ENCODE measurements at places on chromosomes 6 and 20. TPM values are rescaled to one million over a fixed set of nuclear protein-coding genes. Genes with fewer than 3 reads are reported as not detected.

GRCh38 chr6:35330541-35331119 is 11.7 kb upstream of the PPARD start:
- H3K4me3 ChIP-seq: no peak overlapping the region
- H3K36me3 ChIP-seq: peaks cover 6% of the 10 kb centered on the region

CNKSR3 gene
- 11.5 TPM for total RNA-seq

- H3K36me3 ChIP-seq: no peaks in the 10 kb centered on the region
- DNase-seq: no peak
- H3K4me3 ChIP-seq: no peak overlapping the region
Measured at GRCh38 chr6:47718571-47718970, 20.2 kb downstream of the ADGRF4 start.

- peaks cover 14% of the 10 kb centered on the region for H3K4me1 ChIP-seq
- no peaks in the 10 kb centered on the region for H3K27me3 ChIP-seq
- DNase-seq: no peak
- H3K36me3 ChIP-seq: no peaks in the 10 kb centered on the region
- no peak overlapping the region for H3K4me3 ChIP-seq
Measured at GRCh38 chr6:121616406-121616805, 181.0 kb downstream of the GJA1 start.

HCK gene
- not detected for total RNA-seq

CYP39A1 gene
- 0.62 TPM for total RNA-seq

GRCh38 chr20:16517946-16518783 is 55.1 kb downstream of the KIF16B start:
- H3K36me3 ChIP-seq: peaks cover 9% of the 10 kb centered on the region
- no peak overlapping the region for H3K27ac ChIP-seq
- H3K4me3 ChIP-seq: no peak overlapping the region
- no peaks in the 10 kb centered on the region for H3K4me1 ChIP-seq
- H3K27me3 ChIP-seq: no peaks in the 10 kb centered on the region
- no peak for DNase-seq

All from chondrocyte (in vitro differentiated cells).